Osteocyte (in vitro differentiated cells): ENCODE measurements at places on chromosomes 11 and 22. TPM values are rescaled to one million over a fixed set of nuclear protein-coding genes. Genes with fewer than 3 reads are reported as not detected.
A peak's percentile ranks its signal among the peaks of the same experiment; 100 is the strongest.

C11orf65 gene
- total RNA-seq, result 0.35 and 0.91 TPM in 2 replicates

GRCh38 chr11:111975076-111975806 lies 38.1 kb downstream of the DIXDC1 start:
- H3K4me1 ChIP-seq, result peaks cover 29% of the 10 kb centered on the region
- H3K27me3 ChIP-seq, result no peaks in the 10 kb centered on the region
- DNase-seq, result no peak
- H3K4me3 ChIP-seq, result no peak overlapping the region

GRCh38 chr11:38510041-38510440 lies 1912.0 kb upstream of the RAG2 start:
- no peak overlapping the region for H3K4me3 ChIP-seq
- H3K4me1 ChIP-seq, result no peaks in the 10 kb centered on the region

CRYBA4 gene
- total RNA-seq, result not detected in 2 replicates

DNA sequence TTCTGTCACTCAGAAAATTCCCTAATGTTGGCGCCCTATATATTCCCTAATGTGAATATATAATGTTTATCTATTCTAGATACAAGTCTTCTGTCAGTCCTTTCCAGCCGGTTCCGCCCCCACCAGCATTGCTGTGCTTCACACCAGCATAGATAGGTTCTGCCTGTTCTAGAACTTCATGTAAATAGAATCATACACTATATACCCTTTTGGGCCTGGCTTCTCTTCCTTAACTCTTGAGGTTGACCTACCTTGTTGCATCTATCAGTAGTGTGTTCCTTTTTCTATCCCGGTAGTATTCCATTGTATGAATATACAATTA lies 34.6 kb downstream of the OTOG start:
- no peaks in the 10 kb centered on the region for H3K36me3 ChIP-seq
- no peak for DNase-seq
- H3K4me1 ChIP-seq, result no peaks in the 10 kb centered on the region
- peaks cover 34% of the 10 kb centered on the region for H3K27me3 ChIP-seq
- no peak overlapping the region for H3K27ac ChIP-seq

SLC22A9 gene
- total RNA-seq, result not detected in 2 replicates

SHANK2 gene
- total RNA-seq, result 0.03 and 0.16 TPM in 2 replicates

DNA sequence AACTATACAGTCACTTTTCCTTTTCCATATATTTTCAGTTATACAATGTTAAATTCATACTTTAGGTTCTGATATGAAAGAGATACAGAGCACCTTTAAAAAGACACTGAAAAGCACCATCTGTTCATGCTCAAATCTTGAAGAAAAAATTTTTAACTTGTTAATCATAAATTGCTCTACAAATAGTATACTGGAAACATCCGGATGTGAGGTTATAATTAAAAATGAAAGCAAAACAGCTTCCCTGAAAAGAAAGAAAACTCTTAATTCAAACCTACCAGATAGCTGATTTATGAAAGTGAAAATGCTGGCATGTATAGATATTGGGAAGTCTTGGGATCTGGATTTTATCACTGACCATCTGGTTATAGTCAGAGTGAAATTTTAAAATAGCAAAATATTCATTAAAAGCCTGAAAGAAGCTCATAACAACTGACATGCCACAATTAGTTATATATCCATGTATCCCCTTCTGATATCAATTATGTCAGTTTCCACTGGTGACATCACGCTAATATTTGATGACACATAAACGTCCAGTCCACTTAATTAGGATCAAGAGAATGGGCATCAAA lies 740.0 kb downstream of the DLG2 start:
- H3K4me3 ChIP-seq, result no peak overlapping the region
- H3K27me3 ChIP-seq, result no peaks in the 10 kb centered on the region
- H3K27ac ChIP-seq, result no peak overlapping the region
- H3K36me3 ChIP-seq, result no peaks in the 10 kb centered on the region

STK33 gene
- total RNA-seq, result 0.65 and 1.3 TPM in 2 replicates

SNX15 gene
- total RNA-seq, result 26.9 and 30.0 TPM in 2 replicates

DNA sequence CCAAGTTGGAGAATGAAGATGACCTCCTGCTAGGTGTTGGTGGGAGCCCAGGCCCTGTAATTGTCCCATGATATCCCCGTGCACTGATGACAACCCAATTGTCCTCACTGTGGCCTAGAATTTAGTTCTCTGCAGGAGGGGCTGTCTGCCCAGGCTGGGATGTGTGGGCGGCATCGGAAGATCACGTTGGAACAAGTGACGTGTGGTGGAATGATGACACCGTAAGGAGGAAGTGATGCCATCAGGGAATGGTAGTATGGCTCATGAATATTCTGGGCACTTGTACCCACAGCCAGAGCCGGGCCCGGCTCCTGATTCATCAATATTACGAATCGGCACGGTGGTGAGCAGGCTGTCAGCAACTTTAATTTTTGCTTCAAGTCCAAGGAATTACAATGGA lies 111.6 kb downstream of the MIAT start:
- no peak overlapping the region for H3K4me3 ChIP-seq
- peaks cover 20% of the 10 kb centered on the region for H3K4me1 ChIP-seq
- no peak for DNase-seq
- no peaks in the 10 kb centered on the region for H3K27me3 ChIP-seq

GRCh38 chr11:92784331-92784730 lies 185.1 kb upstream of the MTNR1B start:
- no peaks in the 10 kb centered on the region for H3K4me1 ChIP-seq
- DNase-seq, result no peak
- H3K36me3 ChIP-seq, result no peaks in the 10 kb centered on the region
- H3K27ac ChIP-seq, result no peak overlapping the region
- H3K4me3 ChIP-seq, result no peak overlapping the region
- H3K27me3 ChIP-seq, result no peaks in the 10 kb centered on the region

GRCh38 chr11:111440416-111441205 lies 61.5 kb upstream of the POU2AF1 start:
- H3K4me3 ChIP-seq, result no peak overlapping the region
- peaks cover 7% of the 10 kb centered on the region for H3K4me1 ChIP-seq
- H3K27me3 ChIP-seq, result peaks cover 26% of the 10 kb centered on the region
- no peak for DNase-seq

GRCh38 chr11:94511932-94512781 lies at the start of gene C11orf97:
TSS of gene C11orf97 (plus strand) at chr11:94512461. CDS start at chr11:94512529, 68 bp downstream.
- H3K27me3 ChIP-seq, result peaks cover 46% of the 10 kb centered on the region
- H3K36me3 ChIP-seq, result no peaks in the 10 kb centered on the region
- H3K4me3 ChIP-seq, result peak within 1 kb of the TSS; percentile 81
- no peak within 1 kb of the TSS for H3K27ac ChIP-seq
- H3K4me1 ChIP-seq, result peaks cover 10% of the 10 kb centered on the region

DNA sequence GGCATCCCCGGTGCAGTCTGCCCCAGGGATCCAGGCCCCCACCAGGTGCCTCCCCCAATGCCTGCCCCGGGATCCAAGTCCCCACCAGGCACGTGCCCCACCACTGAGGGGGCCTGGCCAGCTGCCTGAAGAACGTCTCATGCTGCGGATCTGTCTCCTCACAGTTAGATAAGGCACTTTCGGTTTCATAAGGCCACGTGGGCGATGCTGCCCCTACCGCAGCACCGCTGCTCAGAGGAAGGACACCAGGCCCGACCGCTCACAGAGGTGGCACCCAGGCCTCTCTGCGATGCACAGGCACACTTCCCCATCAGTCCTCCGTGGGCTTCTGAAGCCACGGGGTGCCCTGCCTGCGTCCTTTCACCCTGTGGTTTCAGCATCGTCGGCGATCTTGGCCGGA lies 68.1 kb upstream of the BID start:
- peaks cover 4% of the 10 kb centered on the region for H3K36me3 ChIP-seq
- H3K4me3 ChIP-seq, result no peak overlapping the region
- no peaks in the 10 kb centered on the region for H3K27me3 ChIP-seq
- DNase-seq, result no peak

OR9Q2 gene
- not detected in 2 replicates for total RNA-seq

CNGA4 gene
- total RNA-seq, result not detected in 2 replicates

DNA sequence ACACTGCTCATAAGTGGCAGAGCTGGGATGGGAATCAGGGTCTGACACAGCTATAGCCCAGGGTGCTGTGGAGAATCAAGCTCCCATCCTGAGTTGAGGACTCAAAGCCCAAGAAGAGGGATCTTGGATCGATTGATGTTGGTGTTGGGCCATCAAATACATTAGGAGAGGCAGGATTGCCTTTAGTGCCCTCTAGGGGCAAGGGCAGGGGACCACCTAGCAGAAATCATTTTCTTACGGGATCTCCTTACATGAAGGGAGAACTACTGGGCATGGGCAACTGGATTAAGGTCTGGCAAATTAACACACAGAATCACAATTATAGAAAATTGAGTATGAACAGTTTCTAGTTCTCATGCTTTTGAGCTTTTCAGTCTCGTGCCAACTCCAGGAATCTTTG lies 24.9 kb upstream of the EMSY start:
- H3K27me3 ChIP-seq, result peaks cover 26% of the 10 kb centered on the region
- H3K4me1 ChIP-seq, result no peaks in the 10 kb centered on the region
- H3K4me3 ChIP-seq, result no peak overlapping the region

DNA sequence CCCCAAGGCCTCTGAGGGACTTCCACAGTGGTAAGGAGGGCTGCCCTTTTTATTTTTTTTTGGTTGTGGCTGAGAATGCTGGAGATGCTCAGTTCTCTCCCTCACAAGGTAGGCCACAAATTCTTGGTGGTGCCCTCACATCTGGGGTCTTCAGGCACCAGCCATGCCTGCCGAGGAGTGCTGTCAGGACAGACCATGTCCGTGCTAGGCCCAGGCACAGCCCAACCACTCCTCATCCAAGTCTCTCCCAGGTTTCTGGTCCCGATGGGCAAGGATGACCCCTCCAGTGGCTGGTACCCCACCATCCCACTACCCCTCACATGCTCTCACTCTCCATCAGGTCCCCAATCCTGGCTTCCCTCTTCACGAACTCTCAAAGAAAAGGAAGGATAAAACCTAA lies 4.2 kb downstream of the THY1 start:
- peak; percentile 53 for DNase-seq
- no peaks in the 10 kb centered on the region for H3K36me3 ChIP-seq
- peaks cover 32% of the 10 kb centered on the region for H3K4me1 ChIP-seq
- peaks cover 9% of the 10 kb centered on the region for H3K27me3 ChIP-seq
- H3K4me3 ChIP-seq, result no peak overlapping the region
- H3K27ac ChIP-seq, result no peak overlapping the region

GRAMD4 gene
- total RNA-seq, result 37.4 and 44.5 TPM in 2 replicates

OR5P2 gene
- total RNA-seq, result not detected in 2 replicates

OR52A1 gene
- not detected in 2 replicates for total RNA-seq

LBHD1 gene
- 7.3 and 9.1 TPM in 2 replicates for total RNA-seq

SLC5A12 gene
- total RNA-seq, result 0.76 and 1.2 TPM in 2 replicates

PPME1 gene
- 33.4 and 40.4 TPM in 2 replicates for total RNA-seq

DNA sequence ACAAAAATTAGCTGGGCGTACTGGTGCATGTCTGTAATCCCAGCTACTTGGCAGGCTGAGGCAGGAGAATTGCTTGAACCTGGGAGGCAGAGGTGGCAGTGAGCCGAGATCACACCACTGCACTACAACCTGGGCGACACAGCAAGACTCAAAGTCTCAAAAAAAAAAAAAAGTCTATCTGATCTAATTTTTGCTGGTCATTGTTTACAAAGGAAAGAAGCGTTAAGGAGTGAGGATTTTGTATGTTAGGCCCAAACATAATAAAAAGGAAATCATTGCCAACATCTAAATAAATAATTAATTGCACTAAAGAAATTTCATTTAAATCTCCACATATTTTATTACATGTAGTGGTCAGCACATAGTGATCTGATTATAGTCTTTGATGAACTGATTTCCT lies 2.9 kb downstream of the RBX1 start:
- no peak overlapping the region for H3K4me3 ChIP-seq
- H3K27ac ChIP-seq, result no peak overlapping the region
- peaks cover 24% of the 10 kb centered on the region for H3K4me1 ChIP-seq
- H3K27me3 ChIP-seq, result no peaks in the 10 kb centered on the region
- DNase-seq, result no peak
- H3K36me3 ChIP-seq, result peaks cover 20% of the 10 kb centered on the region

MMP8 gene
- not detected in 2 replicates for total RNA-seq

- H3K4me3 ChIP-seq, result peak overlapping the region; percentile 54
- H3K4me1 ChIP-seq, result peaks cover 28% of the 10 kb centered on the region
- no peak for DNase-seq
- H3K36me3 ChIP-seq, result peaks cover 6% of the 10 kb centered on the region
Observed at GRCh38 chr11:63769042-63769713, 603 bp upstream of the ZFTA start.

- H3K4me3 ChIP-seq, result no peak overlapping the region
- peaks cover 39% of the 10 kb centered on the region for H3K36me3 ChIP-seq
- H3K27ac ChIP-seq, result peak overlapping the region; percentile 47
- DNase-seq, result no peak
Observed at GRCh38 chr11:72703267-72704008, 29.2 kb upstream of the PDE2A start.

- no peaks in the 10 kb centered on the region for H3K4me1 ChIP-seq
- peaks cover 2% of the 10 kb centered on the region for H3K27me3 ChIP-seq
- no peak overlapping the region for H3K4me3 ChIP-seq
- DNase-seq, result no peak
Observed at GRCh38 chr11:119874660-119875238, 145.7 kb upstream of the NECTIN1 start.

ZNF70 gene
- 12.5 TPM in 2 replicates for total RNA-seq

GRCh38 chr11:3920148-3920852 lies 64.8 kb downstream of the STIM1 start:
- H3K27ac ChIP-seq, result peak overlapping the region; percentile 46
- H3K36me3 ChIP-seq, result no peaks in the 10 kb centered on the region
- H3K4me3 ChIP-seq, result no peak overlapping the region
- peaks cover 18% of the 10 kb centered on the region for H3K4me1 ChIP-seq
- H3K27me3 ChIP-seq, result no peaks in the 10 kb centered on the region
- no peak for DNase-seq

- DNase-seq, result no peak
- peak overlapping the region; percentile 96 for H3K4me3 ChIP-seq
- peaks cover 43% of the 10 kb centered on the region for H3K4me1 ChIP-seq
- H3K27ac ChIP-seq, result peak overlapping the region; percentile 100
- H3K27me3 ChIP-seq, result no peaks in the 10 kb centered on the region
Observed at GRCh38 chr11:102347462-102348370, 702 bp downstream of the BIRC2 start.

- no peak overlapping the region for H3K27ac ChIP-seq
- no peak overlapping the region for H3K4me3 ChIP-seq
- H3K36me3 ChIP-seq, result peaks cover 24% of the 10 kb centered on the region
- H3K27me3 ChIP-seq, result no peaks in the 10 kb centered on the region
- no peak for DNase-seq
Observed at GRCh38 chr11:2998073-2998850, 6.1 kb upstream of the NAP1L4 start.

GAS2 gene
- total RNA-seq, result 0.52 and 0.70 TPM in 2 replicates

GRCh38 chr11:101915791-101916291 lies 481 bp downstream of the ANGPTL5 start:
- no peaks in the 10 kb centered on the region for H3K36me3 ChIP-seq
- H3K4me1 ChIP-seq, result peaks cover 52% of the 10 kb centered on the region
- peak overlapping the region; percentile 97 for H3K27ac ChIP-seq
- no peaks in the 10 kb centered on the region for H3K27me3 ChIP-seq

TMPRSS6 gene
- not detected in 2 replicates for total RNA-seq

KRTAP5-9 gene
- total RNA-seq, result not detected in 2 replicates

KRTAP5-2 gene
- not detected in 2 replicates for total RNA-seq

DNA sequence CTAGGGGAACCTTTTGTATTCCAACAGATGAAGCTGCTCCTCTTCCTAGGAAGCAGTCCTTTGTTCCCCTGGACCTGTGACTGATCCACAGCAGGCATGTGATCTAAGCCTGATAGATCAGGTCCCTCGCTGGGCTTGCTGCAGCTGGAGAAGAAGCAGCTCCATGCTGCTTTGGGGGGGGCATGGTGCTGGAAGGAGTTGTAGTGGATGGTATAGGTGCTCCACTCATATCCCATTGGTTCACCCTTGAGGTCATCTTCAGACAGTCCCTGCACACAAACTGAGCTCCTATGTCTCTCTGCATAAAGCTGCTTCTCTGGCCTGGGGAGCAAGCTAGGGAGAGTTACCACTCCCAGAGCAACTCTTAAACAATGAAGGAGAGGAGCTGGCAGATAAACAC lies 9.5 kb upstream of the RIC3 start:
- no peak overlapping the region for H3K4me3 ChIP-seq
- no peaks in the 10 kb centered on the region for H3K4me1 ChIP-seq
- no peaks in the 10 kb centered on the region for H3K36me3 ChIP-seq
- H3K27ac ChIP-seq, result no peak overlapping the region

C11orf16 gene
- total RNA-seq, result not detected in 2 replicates
